ENCODE measurements at places on chromosomes 6 and 20. TPM values are rescaled to one million over a fixed set of nuclear protein-coding genes. Genes with fewer than 3 reads are reported as not detected.

ABCF1 gene
- total RNA-seq: 17.5 TPM

GSTA3 gene
- not detected for total RNA-seq

RCAN2 gene
- 7.0 TPM for total RNA-seq

NHLRC1 gene
- total RNA-seq: 2.8 TPM

TGM3 gene
- total RNA-seq: 0.16 TPM

TFAP2C gene
- 5.9 TPM for total RNA-seq

PACRG gene
- 6.7 TPM for total RNA-seq

TTK gene
- 4.2 TPM for total RNA-seq

BTNL2 gene
- total RNA-seq: not detected

IMPG1 gene
- not detected for total RNA-seq

PSORS1C2 gene
- total RNA-seq: not detected

RAET1L gene
- 0.62 TPM for total RNA-seq

- no peak for DNase-seq
Observed at GRCh38 chr6:13463328-13463717, 24.1 kb downstream of the GFOD1 start.

DNA sequence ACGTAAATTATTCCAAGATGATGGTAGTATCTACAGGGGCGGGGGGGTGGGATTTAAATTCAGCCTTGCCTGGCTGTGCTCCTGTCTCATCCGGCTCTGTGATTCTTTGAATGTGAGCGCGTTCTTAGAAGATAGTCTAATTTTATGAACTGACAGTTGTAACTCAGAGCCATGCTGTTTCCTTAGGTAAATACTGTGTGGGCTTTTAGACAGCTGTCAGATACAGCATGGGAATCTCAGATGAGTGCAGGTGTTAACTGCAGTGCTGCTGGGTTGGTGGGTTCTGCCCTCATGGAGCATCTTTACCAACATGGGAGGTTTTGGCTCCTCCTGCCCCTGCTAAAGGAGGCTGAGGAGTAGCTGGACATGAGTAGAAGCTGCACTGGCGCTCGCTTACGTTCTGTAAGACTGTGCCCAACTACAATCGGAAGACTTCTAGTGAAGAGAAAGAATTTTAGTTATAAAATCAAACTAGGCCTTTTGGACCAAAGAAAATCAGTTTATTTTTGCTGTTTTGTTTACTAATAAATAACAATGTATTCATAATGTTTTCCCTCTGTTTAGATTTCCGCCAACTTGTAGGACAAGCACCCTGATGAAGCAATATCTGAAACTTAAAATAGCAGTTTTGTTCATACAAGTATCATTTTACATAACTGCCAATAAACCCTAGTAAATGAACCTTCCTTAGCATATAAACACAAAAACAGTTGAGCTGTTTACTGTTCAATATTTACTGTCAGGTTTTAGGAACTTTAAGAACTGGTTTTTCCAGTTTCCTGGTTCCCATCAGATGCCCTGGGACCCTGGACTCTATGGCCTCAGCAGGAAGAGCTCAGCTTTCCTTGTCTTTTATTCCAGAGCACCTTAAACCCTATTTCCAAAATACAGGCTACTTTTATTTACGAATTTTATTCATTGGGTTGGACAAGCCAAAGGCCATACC is 66.1 kb downstream of the FAM120B start:
- no peak for DNase-seq

- DNase-seq: no peak
Observed at GRCh38 chr20:62935968-62936585, 1.9 kb upstream of the GID8 start.

DNA sequence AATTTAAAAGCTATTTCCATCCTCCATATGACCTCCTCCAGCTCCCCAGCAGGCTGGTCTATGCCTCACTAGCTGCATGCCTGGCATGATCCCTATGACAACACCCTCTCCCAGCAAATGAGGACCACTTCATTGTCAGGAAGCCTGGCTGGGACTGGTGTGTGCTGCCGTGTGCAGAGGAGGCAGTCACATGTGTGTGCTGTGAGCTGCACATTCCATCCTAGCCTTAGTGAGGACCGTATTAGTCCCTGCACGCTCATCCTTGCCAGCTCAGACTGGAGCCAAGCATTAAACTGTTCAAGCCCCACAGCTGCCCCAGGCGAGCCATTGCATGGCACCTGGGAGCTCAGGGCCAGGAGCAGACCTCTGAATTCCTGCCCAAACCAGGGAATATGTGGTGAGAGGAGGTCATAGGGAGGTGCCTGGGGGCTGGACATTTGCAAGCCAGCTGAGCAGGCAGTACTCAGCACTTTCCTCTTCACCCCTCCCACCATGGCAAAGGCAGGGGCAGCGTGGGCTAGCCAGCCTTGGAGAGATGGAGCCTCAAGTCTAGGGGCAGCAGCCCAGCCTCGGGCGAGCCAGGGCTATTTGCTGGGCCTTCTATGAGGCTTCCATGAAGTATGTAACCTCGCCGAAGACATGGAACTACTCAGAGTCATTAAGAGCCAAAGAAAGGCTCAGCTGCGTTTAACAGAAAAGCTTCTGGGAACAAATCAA is 8.7 kb upstream of the CCN5 start:
- DNase-seq: no peak

GRCh38 chr6:61679625-61680024 is 606.4 kb downstream of the KHDRBS2 start:
- no peak for DNase-seq

DNA sequence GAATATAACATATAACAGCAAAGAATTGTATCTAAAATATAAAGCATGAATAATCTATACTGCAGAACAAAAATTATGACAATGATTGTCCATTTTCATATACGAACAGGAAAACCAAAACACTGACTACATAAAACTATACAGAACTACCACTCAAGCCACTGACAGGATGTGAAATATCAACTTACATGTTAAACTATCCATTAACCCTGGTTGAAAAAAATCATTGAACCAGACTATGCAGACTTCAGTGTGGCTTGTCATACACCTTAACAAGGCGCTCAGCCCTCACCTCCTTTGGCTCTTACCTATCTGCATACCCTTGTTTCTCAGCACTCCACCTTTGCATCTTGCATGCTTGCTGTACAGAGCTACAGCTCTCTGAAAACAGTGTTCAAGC is 34.9 kb downstream of the ASCC3 start:
- no peak for DNase-seq

- DNase-seq: no peak
Observed at GRCh38 chr6:130912434-130912833, 85.2 kb downstream of the SMLR1 start.

GRCh38 chr6:159315562-159315961 is 146.4 kb downstream of the FNDC1 start:
- no peak for DNase-seq

GRCh38 chr6:105077596-105078385 is 102.0 kb downstream of the POPDC3 start:
- DNase-seq: no peak

- no peak for DNase-seq
Observed at GRCh38 chr6:137491478-137491877, 2.7 kb downstream of the OLIG3 start.

GRCh38 chr6:89385846-89386245 is 26.2 kb downstream of the RRAGD start:
- DNase-seq: no peak

DNA sequence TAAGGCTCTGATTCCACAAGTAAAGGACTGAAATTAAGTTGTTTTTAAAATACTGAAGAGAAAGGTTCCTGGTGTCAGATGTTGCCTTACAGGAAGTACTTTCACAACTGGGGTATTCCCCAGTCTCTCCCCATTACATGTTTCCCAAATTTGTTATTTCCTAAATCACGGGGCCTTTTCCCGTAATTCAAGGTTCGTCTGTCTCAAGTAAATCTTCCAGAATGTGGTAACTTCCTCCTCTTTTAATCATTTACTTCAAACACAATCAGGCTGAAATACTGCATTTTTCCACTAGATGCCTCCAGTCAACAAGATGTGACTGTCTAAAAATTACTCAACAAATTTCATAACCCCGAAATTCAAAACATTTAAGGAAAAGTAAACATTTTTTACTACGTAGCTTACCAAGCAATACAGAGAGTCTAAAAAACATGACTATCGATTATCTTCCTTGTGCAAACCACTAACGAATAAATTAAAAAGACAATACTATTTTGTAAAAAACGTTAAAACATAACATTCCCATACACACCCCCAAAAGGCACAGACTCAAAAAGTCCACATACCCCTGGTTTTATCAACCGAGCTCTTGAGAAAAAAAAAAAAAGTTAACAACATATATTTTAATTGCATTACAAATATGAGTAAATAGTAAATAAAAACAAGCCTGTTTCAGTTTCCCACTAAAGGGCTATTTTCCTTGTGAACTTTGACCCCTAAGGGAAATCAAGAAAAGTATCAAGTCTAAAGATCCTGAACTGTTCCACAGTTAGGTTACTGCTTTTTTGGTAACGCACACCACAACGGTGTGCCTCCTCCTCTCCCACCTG is 1.7 kb downstream of the SOD2 start:
- no peak for DNase-seq

DNA sequence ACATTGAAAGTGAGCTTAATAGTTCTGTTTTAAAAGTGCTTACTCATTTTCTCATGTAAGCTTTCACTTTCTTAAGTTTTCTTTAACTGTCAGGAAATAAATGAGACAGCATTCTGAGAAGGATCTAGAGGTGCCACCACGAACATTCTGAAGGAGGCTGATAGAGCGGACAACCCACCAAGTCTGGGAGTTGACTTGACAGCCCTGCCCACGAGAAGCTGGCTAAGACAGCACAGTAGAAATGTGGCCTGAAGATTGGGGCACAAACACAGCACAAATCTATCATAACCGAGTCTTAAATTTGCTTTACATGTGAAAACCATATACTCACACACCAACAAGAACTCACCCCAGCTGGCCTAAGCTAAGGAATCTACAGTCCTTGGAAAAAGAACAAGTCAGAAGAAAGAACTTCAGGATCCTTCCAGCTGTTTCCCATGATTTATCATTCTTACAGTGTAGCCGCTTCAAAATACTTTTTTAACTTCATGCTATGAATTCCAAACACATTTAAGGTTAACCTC is 144.2 kb upstream of the TNFAIP3 start:
- DNase-seq: no peak

DNA sequence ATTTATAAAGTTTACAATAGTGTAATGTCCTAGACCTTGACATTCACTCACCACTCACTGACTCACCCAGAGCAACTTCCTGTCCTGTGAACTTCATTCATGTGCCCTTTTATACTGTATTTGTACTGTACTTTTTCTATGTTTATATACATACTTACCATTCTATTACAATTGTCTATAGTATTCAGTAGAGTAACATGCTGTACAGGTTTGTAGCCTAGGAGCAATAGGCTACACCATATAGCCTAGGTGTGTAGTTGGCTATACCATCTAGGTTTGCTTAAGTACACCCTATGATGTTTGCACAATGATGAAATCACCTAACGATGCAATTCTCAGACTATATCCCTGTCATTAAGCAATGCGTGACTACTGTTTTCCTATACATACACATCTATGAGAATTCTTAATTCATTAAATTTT is 17.5 kb downstream of the EDEM2 start:
- DNase-seq: no peak

- DNase-seq: no peak
Observed at GRCh38 chr6:83862776-83863471, 3.4 kb downstream of the CYB5R4 start.

GRCh38 chr6:82022614-82023129 is 224.9 kb downstream of the IBTK start:
- no peak for DNase-seq

GRCh38 chr6:112600168-112600567 is 253.0 kb downstream of the RFPL4B start:
- no peak for DNase-seq

- no peak for DNase-seq
Observed at GRCh38 chr20:58894652-58895447, 42.3 kb downstream of the GNAS start.

DNA sequence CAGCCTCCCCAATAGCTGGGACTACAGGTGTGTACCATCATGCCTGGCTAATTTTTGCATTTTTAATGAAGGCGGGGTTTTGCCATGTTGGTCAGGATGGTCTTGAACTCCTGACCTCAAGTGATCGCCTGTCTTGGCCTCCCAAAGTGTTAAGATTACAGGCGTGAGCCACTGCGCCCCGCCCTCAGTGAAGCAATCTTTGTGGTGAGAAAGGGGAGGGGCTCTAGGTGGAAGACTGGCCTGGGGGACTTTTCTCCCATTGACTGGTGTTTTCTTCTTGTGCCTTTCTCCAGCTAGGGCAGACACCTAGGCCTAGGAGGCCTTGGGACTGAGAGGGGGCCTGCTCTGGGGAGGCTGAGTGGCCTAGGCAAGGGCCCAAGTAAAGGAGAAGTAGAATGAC is 84.1 kb downstream of the DNAAF9 start:
- DNase-seq: no peak

- DNase-seq: no peak
Observed at GRCh38 chr20:19697415-19697814, 60.6 kb upstream of the RIN2 start.

- no peak for DNase-seq
Observed at GRCh38 chr6:167401525-167402194, 76.8 kb downstream of the TTLL2 start.

DNA sequence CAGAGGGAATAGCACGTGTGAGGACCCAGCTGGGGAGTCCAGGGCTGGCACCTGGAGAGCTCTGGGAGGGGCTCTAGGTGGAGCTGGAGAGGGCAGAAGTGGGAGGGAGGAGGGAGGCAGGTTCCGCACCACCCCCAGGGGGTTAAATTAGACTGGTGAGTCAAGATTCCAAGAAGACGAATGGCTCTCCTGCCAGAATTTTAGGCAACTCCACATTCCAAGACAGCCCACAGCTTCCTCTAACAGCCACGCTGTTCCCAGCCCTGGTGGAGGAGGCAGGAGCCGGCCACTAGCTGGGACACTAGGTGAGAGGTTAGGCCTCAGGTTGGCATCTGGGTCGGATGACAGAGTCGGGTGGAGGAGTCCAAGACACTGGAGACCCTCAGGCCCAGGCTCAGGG is 60.2 kb downstream of the TFAP2C start:
- DNase-seq: no peak

GRCh38 chr20:11155156-11155756 is 481.5 kb upstream of the JAG1 start:
- DNase-seq: no peak

- no peak for DNase-seq
Observed at GRCh38 chr20:36303020-36303595, 3.0 kb upstream of the DLGAP4 start.

- DNase-seq: no peak
Observed at GRCh38 chr20:5621305-5621704, 128.9 kb upstream of the SHLD1 start.

- peak; percentile 21 for DNase-seq
Observed at GRCh38 chr6:3119040-3119723, 671 bp downstream of the BPHL start.

DNA sequence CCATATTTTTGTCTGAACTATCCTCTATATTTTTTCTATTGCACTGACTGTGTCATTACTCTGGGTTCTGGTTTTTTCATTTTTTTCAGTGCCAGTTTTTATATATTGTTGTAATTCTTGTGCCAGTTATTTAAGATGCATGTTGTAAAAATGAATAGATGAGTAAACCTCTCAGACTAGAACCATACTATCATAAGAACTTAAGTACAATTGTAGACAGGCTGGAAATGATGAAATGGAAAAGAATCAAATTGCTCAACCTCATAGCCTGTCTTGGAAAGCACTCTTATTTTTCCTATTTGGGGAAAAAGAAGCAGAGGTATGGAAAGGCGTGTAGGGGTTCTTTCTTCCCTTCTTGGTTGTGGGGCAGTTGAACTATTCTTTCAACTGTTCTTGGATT is 30.2 kb downstream of the PANK2 start:
- no peak for DNase-seq
